Activated gamma-delta T cell treated with Interleukin-2 at 50 U/mL for 16 hours (primary cell): ENCODE measurements at places on chromosomes 2 and 18.

DNA sequence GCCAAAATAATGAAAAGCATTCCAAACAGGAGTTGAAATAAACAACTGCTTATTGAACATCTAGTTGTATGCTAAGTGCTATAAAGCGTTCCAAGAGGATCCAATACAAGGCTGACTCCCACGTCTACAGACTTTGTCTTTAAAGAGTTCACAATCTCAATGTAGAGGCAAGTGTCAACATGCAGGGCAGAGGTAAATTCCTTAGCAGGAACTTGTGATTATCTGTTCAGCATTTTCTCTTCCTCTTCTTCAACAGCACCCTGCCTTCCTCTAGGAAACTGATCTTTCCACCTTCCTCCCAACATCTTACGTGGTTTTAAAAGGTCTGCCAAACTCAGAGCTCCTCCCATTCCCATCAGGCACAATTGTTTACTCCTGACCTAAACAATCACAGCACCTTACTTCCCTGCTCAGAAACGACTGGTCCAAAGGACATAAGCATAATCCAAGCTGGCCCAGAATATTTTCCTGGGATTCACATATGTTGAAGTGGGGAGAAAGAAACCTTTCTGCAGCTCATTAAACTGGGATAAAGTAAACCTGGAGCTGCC, 83.9 kb downstream of the ITSN2 start:
- no peak for DNase-seq

DNA sequence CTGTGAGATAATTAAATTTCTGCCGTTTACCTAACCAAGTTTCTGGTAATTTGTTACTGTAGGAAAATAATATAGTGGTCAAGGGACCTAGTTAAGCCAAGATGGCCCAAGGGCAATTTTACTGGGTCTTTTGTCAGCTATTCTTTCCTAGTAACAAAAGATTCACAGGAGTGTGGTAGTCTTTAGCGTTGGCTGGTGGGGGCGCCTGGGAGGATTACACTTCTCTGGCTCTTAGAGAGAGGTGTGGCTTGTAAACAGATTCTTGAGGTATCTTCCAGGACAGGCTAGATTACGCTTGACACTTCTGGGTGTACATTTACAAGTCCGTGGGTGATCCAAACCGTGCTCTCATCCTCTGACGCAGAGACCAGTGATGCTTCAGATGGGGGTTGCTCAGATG, 3.3 kb upstream of the ACOXL start:
- no peak for DNase-seq

DNA sequence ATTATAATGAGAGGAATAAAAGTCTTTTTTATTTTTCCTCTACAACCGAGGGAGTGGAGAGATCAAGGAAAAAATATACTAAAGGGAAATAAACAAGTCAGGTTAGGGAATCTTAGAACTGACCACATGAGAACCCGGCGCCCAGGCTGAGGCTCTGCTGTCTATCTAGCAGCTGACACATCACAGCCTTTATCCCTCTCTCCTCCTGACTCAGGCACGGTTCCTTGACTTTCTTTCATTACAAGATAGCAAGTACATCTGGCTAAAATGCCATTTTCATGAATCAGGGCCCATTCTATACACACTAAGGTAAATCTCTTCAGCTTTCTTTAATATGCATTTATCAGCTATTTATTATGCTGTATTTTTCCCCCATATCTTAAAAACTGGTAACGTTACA, 296.0 kb downstream of the TMX3 start:
- DNase-seq = no peak

DNA sequence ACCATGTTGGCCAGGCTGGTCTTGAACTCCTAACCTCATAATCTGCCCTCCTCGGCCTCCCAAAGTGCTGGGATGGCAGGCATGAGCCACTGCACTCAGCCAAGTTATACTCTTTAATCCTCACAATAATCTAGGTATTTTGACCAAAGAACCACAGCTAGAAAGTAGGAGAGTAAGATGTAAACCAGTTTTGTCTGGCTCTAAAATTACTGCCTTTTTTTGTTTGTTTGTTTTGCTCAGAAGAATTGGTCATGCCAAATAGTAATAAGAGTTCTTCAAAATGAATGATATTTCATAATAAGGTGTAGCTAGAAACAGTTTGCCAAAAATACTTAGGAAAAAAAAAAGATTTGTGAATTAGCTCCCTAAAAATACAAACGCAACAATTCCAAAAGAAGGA, 36.7 kb downstream of the SCN2A start:
- no peak for DNase-seq

DNA sequence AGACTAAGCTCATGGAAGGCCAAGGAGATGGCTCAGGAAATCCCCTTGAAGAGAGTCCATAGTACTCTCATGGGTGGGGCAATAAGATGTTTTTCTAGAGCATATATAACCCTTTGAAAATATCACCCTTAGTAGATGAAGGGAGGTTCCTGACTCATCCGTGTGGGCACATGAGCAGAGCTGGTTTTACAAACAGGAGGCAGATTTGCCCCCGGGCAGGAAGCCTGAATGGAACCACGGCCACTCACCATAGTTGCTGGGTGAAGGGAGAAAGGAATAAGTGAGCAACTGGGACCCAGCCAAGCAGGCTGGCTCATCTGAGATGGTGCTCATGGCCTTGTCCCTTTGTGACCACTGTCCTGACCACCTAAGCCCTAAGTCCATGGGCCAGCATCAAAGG, 29.0 kb upstream of the MAPRE3 start:
- no peak for DNase-seq

DNA sequence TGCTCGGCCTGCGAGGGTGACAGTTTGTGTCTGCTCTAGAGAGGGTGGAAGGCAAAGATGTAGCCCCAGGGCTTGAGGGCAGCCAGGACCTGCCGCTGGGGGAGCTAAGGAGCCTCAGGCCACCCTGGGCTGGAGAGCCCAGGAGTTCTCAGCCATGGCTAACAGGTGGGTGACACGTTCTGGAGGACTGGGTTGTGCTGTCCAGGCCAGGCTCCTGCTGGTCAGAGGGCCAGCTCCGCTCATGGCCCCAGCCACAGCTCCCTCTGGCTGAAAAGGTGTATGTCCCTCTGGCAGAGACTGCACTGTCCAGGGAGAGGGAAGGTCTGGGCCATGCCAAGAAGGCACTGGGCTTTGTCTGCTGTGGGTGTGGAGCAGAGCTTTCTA, 19.2 kb downstream of the TMEM185B start:
- no peak for DNase-seq

- no peak for DNase-seq
Measured at GRCh38 chr2:191465766-191466420, 212.0 kb upstream of the NABP1 start.

- no peak for DNase-seq
Measured at GRCh38 chr2:63763391-63763941, 78.2 kb upstream of the UGP2 start.

DNA sequence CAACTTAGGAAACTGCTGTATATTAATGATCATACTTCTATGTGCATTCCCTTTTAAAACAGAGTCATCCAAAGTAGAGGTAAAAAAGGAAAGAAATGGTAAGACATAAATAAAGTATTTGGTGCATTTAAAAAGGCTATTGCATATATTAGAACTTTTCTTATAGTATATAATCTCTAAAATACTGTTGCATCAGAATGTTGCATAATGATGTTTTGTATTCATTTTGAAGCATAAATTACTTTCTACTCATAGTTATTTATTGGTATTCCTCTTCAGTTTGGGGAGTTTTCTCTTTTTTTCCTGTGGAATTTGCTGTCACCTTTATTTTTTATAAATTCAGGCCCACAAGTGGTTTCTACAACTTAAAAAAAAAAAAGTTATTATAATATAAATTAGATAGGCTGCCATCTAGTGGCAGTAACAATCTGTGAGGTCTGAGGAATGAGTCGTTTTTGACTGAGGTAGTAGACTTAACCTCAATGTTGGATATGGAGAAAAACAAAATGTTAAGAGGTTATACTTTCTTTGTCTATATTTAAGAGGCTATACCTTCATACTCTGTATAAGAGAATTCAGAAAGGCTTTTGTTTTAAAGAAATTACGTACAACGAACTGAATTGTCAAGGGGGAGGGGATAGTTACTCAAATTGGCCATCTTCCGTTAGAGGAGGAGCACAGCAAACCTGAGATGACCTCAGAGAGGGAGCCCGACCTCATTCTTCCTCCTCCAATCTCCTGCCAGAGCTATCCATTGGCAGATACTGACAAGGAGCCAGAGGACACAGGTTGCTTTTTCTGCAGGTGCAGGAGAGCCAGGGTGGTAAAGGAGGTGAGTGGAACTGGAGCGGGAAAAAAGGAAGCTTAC, 23.8 kb downstream of the ANKAR start:
- peak; percentile 38 for DNase-seq

GRCh38 chr18:58216071-58216481, 172.1 kb downstream of the NEDD4L start:
- no peak for DNase-seq

GRCh38 chr18:52874774-52875173, 534.8 kb downstream of the DCC start:
- no peak for DNase-seq

DNA sequence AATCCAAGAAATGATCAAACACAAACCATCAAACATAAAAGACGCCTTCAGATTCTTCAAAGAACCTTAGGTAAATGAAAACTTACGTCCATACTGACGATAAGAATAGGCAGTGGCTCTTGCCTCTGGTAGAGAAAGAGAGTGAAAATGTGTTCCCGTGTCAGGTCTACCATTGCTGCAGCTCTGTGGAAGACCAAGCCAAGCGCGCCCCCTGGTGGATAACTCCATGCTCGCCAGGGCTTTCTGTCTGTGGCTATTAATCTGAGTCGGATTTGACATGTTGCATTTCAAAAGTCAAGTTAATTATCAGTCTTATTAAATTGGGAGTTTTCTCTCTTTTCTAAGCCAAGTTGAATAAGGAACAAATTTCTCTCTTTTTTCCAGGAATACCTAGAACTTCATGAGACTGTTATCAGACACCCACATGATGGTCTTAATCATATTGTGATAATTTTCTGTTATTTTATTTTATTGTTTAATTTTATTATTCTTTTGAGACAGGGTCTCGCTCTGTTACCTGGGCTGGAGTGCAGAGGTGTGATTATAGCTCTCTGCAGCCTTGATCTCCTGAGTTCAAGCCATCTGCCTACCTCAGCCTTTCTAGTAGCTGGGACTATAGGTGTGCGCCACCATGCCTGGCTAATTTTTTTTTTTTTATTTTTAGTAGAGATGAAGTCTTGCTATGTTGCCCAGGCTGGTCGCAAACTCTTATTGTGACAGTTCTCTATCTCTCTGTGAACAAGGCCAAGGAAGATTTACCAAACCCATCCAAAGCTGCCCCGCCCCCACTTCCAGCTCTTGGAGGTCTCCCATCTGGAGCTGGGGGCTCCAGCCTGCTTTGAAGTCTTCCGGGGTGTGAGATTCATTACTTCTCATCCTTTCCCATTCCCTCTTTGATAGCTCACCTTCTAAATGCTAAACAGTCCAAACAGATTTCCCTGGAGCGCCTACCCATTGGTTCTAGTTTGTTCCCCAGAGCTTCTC, 15.8 kb upstream of the ZAP70 start:
- peak; percentile 96 for DNase-seq

- DNase-seq = no peak
Measured at GRCh38 chr2:148021886-148022285, 995 bp downstream of the MBD5 start.
